ENCODE measurements at places on chromosomes 5 and 9.

DNA sequence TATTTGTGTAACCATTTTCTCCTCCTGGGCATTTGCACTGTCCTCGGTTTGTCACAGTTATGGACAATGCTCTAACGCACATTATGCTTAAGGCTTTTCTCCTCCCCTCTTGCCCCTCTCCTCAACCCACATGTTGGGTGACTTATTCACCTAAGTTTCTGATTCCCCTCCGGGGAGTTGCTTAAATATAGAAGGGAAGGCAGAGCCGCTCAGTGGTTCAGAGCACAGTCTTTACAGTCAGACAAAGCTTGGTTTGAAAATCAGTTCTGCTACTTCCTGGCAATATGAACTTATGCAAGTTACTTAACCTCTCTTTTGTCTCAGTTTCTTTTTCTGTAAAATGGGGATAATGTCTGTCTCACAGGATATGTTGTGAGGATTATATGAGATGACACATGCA is 41.2 kb upstream of the SPRY4 start:
- H3K4me1 ChIP-seq: no peaks in the 10 kb centered on the region
- H3K4me3 ChIP-seq: no peak overlapping the region

GRCh38 chr5:56518820-56519219 is 285.7 kb upstream of the ANKRD55 start:
- H3K4me1 ChIP-seq: no peaks in the 10 kb centered on the region
- no peak for DNase-seq
- no peaks in the 10 kb centered on the region for H3K27me3 ChIP-seq
- no peaks in the 10 kb centered on the region for H3K36me3 ChIP-seq
- H3K27ac ChIP-seq: no peak overlapping the region

DNA sequence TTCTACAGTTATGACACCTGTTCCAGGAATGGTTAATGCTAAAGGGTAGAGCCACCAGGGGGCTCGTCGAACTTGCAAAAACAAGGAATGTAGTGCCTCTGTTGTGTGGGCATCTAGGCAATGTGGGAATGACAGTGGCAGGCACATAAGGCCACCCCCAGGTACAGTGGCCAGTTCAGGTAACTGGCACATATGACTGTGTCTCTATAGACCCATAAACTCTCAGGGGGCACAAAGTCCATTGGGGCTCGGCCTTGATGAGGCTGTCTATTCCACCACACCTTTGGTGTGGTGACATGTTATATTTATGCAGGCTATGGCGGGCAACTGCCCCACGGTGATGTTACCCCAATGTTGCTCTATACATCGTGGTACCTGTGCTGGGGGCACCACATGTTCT is 59.6 kb upstream of the FAM120A start:
- no peak overlapping the region for H3K27ac ChIP-seq
- no peaks in the 10 kb centered on the region for H3K4me1 ChIP-seq
- H3K4me3 ChIP-seq: no peak overlapping the region

DNA sequence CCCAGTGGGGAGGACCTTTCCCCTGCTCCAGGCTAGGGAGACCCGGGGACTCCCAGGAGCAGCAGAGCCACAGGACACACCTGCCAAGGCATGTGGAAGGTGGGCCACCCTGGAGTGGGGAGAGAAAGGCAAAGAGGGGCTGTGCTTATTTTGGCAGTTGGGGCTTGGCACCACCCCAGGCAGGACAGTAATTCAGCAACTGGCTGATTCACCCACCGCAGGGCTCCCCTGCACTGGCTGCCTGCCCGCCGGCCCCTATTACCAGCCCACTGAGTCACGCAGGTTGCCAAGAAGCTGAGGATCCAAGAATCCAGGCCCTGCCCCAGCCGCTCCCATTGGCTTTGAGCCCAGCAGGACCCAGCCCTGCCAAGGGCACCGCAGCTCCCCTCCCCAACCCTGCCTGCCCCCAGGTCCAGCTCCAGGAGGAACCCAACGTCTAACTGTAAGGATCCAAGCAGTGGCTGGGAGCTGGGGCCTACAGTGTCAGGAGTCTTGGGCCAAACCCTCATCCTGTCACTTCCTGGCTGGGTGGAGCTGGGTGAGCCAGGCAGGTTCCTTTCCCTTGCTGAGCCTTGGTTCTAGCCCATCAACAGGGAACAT is 14.2 kb upstream of the RALGDS start:
- DNase-seq: no peak
- no peaks in the 10 kb centered on the region for H3K36me3 ChIP-seq
- no peak overlapping the region for H3K4me3 ChIP-seq
- H3K4me1 ChIP-seq: no peaks in the 10 kb centered on the region
- no peaks in the 10 kb centered on the region for H3K27me3 ChIP-seq

- no peak for DNase-seq
- H3K4me1 ChIP-seq: peaks cover 24% of the 10 kb centered on the region
- H3K36me3 ChIP-seq: no peaks in the 10 kb centered on the region
- no peaks in the 10 kb centered on the region for H3K27me3 ChIP-seq
- no peak overlapping the region for H3K27ac ChIP-seq
These were observed 31.1 kb downstream of the ADRB2 start for GRCh38 chr5:148857474-148857873.

DNA sequence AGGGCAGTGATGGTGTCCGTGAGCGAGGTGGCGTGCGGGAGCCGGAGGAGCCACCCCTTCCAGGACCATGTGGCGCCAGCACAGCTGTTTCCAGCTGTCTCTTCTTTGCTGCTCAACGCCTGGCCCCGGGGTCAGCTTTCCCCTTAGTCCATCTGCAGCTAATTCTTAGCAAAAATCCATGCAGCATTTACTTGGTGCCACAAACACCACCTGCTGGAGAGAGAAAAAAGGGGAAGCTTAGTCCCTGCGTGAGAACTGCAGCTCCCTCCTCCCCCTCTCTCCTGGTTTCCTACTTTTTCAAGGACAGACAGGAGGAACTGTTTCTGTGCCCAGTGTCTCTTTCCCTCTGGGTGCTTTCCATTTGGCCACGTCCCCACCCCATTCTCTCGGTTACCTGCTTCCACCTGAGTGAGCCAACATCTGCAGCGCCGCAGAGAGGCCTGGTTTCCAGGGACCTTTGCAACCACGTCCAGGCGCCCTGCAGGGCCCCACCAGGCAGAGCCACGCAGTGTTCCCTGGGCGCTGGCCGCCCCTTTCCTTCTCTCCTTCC is 3.4 kb downstream of the SLC6A19 start:
- H3K36me3 ChIP-seq: no peaks in the 10 kb centered on the region
- no peak overlapping the region for H3K4me3 ChIP-seq
- H3K27me3 ChIP-seq: peaks cover 16% of the 10 kb centered on the region
- no peak for DNase-seq

GRCh38 chr5:6518298-6519057 is 69.8 kb downstream of the UBE2QL1 start:
- H3K27ac ChIP-seq: no peak overlapping the region
- H3K4me1 ChIP-seq: no peaks in the 10 kb centered on the region
- H3K4me3 ChIP-seq: no peak overlapping the region
- no peaks in the 10 kb centered on the region for H3K27me3 ChIP-seq
